ENCODE measurements at places on chromosomes 5 and 9.

- no peak for DNase-seq
Observed at GRCh38 chr5:89478851-89479250, 595.9 kb upstream of the MEF2C start.

GRCh38 chr9:89891221-89891590 lies 286.4 kb downstream of the GADD45G start:
- no peak for DNase-seq

GRCh38 chr5:163976696-163977095 lies 471.3 kb downstream of the MAT2B start:
- no peak for DNase-seq

- no peak for DNase-seq
Observed at GRCh38 chr5:122870219-122870856, 24.9 kb downstream of the SNX24 start.

- DNase-seq = no peak
Observed at GRCh38 chr9:127245637-127246164, 18.9 kb upstream of the GARNL3 start.

DNA sequence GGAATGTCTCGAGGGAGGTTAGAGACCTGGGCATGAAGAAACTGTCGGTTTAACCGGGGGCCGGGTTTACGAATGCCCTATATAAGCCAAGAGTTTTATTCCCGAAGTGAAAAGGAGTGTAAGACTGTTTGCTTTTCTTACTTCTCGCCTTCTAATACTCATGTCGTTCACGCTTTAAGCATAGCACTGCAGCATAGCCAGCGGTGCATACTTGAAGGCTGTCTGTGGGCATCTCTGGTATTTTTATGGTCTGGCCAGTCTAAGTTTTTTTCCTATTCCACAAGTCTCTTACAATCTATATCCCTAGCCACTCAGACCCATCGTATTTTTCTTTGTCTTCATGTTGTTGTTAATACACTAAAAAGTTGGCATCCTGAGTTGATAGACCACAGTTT lies 1.2 kb downstream of the UHRF2 start:
- DNase-seq = no peak

GRCh38 chr9:79221084-79221483 lies 350.7 kb upstream of the TLE4 start:
- no peak for DNase-seq

DNA sequence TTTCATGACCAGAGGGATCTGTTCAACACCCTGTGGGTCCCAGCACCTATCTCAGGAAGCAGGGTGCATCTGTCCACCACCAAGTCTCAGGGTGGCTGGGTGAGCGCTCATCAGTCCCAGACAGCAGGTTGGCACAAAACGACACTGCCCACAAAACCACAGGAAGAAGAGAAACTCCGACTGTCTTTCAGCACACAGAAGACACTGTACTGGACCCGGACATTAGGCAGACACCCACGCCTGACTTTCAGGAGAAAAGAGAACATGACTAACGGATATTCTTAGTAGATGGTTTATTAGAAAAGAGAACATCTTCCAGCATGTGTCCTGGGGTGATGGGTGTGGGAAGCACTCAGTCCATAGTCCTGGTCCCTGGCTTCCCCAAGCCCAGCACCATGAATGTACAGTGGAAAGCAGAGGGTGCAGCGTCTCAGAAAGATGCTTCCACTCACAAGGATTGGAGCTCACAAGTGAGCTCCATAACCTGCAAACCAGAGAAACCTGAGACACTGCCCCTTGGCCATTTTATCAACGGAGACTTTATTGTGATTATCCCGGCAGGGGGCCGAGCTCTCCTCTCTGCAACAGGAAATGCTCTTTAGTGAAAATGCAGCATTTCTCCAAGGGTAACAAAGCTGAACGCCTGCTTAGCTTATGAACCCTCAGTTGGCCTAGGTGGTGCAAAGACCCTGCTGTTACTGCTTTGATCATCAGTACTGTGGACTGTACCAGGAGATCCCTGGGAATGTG lies 35.8 kb upstream of the LCP2 start:
- no peak for DNase-seq

DNA sequence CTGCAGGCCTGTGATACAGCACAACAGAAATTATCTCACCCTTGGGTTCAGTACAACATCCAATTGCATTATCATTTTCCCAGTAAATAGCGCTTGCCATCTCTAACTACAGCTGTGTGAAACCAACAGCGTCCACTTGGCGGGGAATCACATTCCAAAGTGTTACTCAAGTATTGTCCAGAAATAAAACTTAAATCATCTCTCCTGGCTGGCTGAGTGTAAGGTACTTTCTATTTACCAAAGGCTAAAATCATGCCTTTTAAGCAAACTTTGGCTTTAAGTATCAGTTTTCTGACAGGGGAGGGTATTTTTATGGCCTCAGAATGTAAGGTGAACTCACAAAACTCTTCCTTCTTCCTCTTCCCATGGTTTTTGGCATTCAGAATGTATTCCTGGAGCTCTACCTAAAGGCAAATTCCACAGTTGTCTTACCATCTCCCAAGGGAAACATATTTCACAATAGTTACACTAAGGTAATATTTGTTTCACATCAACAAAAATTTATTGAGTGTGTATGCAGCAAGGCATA lies 205.6 kb upstream of the MPDZ start:
- no peak for DNase-seq

DNA sequence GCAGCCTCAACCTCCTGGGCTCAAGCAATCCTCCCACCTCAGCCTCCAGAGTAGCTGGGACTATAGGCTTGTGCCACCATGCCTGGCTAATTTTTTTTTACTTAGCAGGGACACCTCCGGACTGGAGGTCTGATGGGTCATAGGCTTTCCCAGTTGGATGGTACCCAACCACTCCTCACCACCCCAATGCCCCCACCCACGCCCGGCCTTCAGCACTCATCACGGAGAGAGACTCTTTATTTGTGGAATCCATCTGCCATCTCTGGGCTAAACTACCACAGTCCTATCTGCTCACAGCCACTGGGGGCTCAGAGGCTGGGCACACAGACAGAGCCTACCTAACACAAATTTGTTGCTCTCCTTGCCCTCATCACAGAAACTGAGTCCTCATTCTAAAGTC lies 58.3 kb upstream of the STXBP1 start:
- no peak for DNase-seq

DNA sequence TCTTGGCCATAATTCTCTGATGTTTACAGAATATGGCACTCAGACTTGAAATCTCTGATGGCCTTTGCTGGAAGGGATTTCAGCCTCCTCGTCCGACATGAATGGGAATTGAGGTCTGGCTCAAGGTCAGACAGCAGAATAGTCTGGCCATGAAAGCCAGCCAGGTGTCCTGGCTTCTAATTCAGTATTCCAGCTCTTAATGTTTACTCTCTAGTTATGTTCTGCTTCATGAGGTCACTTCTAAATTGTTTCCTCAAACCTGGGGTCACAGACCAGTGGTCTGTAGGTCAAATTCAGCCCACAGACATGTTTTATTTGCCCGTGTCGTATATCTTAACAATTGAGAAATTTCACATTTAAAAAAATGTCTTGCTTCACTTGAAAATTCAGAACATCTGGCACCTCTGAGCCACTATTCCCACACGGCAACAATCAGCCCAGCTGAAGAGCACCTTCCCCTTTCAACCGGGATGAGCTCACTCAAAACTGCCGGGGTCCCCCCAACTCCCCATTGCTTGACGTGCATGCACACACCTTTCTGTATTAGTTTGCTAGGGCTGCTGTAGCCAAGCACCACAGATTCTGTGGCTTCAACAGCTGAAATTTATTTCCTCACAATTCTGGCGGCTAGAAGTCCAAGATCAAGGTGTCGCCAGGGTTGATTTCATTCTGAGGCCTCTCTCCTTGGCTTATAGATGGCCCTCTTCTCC lies 243.5 kb downstream of the ENC1 start:
- no peak for DNase-seq

DNA sequence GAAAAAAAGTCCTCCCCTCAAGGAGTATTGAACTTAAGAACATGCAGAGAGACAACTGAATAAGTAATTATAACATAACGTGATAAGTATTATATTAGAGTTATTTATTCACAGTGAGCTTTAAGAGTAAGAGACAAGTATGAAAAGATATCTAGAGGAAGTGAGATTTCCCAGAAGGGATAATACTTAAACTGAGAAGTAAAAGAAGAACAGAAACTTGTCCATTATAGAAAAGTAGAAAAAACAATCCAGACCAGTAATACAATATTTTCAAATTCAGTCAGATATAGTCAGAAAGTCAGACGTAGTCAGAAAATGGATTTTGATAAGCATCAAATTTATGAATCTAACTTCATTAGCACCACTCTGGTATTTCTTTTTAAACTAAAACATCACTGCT lies 613.0 kb upstream of the CCNG1 start:
- DNase-seq = no peak

GRCh38 chr9:6959270-6960000 lies 201.7 kb downstream of the KDM4C start:
- DNase-seq = no peak

GRCh38 chr9:100307080-100307479 lies 45.7 kb downstream of the TEX10 start:
- no peak for DNase-seq

GRCh38 chr9:82367016-82367415 lies 378.4 kb downstream of the SPATA31D1 start:
- DNase-seq = no peak

DNA sequence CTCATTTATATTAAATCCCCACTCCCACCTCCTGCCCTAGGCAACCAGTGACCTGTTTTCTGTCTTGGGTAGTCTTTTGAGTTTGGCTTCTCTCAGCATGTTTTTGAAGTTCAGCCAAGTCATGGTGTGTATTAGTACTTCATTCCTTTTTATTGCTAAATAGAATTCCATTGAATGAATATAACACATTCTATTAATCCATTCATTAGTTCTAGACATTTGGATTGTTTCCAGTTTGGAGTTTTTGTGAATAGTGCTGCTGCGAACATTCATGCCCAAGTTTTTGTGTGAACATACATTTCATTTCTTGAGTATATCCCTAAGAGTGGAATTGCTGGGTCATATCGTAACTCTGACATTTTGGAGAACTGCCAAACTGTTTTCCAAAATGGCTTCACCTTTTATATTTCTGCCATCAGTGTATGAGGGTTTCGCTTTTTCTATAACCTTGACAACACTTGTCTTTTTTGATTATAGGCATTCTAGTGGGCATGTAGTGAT lies 2.7 kb downstream of the ZNF346 start:
- no peak for DNase-seq

DNA sequence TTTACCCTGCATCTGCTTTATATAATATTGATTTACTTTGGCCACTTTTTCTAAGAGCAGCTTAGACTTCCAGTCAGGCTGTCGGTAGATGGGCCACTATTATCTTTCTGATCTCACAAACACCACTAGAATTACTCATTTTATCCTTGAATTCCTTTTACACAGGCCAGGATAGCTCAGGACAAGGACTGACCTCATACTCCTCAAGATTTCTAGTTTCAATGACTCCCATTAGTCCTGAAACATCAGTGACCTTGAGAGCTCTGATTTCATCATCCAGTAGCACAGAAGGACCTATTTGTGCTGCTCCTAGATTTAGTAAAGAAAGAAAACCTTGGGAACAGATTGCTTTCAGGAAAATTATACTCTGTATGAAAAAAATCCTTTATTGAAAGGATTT lies 727.9 kb upstream of the PTPRD start:
- no peak for DNase-seq

DNA sequence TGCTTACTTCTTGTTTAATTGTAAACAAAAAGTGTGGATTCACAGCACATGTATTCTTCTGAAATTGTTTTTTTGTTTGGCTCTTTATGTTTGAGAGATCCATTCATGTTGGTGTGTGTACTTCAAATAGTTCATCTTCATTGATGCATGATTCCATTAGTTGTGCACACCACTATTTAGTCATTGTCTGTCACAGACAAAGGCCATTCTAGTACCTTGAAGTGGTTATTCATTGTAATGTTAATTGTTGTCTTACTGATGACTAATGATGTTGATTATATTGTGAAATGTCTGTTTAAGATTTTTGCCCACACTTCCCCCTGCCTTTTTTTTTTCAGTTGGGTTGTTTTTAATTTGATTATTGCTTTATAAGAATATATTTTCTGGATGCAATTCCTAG lies 391.3 kb downstream of the DIRAS2 start:
- no peak for DNase-seq

- no peak for DNase-seq
Observed at GRCh38 chr9:5321058-5321457, 16.5 kb upstream of the RLN2 start.

DNA sequence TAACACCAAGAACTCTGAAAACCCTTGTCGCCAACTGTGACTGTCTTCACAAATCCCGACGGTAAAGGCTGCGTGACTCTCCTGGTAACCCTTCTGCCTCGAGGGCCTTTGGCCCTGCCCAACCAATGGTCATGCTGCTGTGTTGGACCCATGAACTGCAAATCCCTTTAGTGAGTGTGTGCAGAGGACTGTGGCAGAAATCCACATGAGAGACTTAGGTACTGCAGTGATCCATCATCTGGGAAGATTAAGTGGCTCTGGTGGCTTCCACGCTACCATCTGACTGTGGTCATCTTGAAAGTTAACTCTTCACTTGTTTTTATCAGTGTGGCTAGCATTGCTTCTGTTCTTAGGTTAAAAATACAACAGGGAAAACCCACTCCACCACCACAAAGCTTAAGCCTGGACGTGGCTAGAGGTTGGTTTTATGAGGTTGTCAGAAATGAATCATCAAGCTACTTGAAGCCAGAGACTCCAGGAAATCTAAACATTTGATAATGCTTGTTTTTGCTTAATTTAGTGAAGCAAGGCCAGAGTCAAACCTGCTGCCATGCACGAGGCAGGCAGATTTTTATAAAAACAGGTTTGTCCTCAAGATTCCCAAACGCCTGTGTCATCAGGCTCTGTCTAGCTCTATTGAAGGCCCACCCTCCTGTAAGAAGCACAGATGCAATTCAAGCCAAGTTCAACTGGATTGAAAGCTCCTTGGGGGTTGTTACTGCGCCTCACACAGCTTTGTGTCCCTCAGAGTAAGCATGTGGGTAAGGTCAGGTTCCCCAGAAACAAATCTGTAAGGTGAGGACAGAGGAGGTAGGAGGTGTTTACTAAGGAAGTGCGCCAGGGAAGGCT lies 52.7 kb upstream of the ERCC6L2 start:
- no peak for DNase-seq

- no peak for DNase-seq
Observed at GRCh38 chr9:128995791-128996190, 32.3 kb downstream of the SH3GLB2 start.

- DNase-seq = no peak
Observed at GRCh38 chr5:133967698-133968203, 674 bp downstream of the C5orf15 start.

GRCh38 chr9:74963056-74963455 lies 10.3 kb upstream of the C9orf40 start:
- DNase-seq = no peak

DNA sequence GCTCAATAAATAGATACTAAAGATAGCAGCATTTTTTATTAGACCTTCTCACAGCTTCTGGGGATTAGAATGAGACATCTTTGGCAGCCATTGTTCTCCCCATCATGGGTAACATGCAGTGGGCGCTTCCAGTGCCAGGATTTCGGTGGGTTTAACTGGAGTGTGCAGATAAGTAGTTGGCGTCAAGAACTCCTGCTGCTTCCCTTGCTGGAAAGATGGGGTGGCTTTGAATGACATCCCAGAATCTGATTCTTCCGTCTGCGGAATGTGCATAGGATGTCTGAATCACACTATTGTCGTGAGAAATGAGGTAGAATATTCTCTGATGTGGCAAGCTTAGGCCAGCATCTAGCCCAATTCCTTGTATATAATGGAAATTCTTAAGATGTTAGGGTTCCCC lies 7.3 kb downstream of the SFXN1 start:
- DNase-seq = no peak

GRCh38 chr9:35306283-35306682 lies 144.5 kb downstream of the UNC13B start:
- no peak for DNase-seq
